SHP77 (cell line): ENCODE measurements at places on chromosomes 13 and 19.

- peak; percentile 9 for DNase-seq
These were observed 68.9 kb downstream of the SHISA2 start for GRCh38 chr13:25982907-25983306.

DNA sequence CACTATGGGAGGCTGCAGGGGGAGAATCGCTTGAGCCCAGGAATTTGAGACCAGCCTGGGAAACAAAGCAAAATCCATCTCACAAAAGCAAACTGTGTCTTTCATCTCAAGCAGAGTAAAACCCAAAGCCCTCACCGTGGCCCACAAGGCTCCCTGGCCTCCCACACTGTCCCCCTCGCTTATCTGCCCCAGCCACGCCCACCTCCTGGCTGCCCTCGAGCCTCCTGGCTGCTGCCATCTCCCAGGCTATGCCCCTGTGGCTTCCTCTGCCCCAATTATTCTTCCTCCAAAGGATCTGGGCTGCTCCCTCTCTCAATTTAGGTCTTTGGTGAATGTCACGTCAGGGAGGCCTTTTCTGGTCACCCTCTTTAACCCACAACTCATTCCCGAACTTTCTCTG lies 3.6 kb downstream of the RABAC1 start:
- DNase-seq: no peak

DNA sequence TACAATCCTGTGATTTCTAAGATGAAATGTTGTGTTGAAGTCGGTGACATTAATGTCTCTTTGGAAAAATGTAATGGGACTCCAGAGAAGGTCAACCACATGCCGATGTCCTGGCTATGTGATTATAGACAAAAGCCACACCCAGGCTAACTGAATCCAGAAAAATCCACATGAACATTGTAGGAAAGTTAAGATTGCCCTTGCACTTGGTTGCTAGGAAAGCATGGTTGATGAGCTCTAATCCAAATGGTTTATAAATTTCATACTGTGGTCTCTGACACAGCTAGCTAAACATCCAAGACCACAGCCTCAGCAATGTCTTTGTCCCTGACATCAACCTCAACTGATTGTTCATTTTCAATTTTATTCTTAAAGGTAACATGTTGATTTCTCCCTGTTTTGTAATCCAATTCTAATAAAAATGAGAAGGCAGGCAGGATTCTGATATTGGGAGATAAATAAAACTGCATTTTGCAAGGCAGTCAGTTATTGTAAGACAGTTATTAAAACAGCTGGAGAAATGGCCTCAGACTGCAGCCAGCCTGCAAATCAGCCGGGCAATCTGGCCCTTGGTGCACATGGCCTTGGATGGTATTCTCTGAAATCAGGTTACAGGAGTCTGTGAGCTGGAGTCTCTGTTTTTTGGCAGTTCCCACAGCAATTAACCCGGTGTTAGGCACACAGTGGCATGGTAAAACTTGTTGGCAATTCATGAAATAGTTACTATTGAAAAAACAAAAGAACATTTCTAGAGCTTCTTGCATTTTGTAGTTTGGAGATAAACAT lies 93.9 kb downstream of the STARD13 start:
- DNase-seq: no peak

- no peak for DNase-seq
These were observed 18.5 kb downstream of the PTPRS start for GRCh38 chr19:5321851-5322681.

DNA sequence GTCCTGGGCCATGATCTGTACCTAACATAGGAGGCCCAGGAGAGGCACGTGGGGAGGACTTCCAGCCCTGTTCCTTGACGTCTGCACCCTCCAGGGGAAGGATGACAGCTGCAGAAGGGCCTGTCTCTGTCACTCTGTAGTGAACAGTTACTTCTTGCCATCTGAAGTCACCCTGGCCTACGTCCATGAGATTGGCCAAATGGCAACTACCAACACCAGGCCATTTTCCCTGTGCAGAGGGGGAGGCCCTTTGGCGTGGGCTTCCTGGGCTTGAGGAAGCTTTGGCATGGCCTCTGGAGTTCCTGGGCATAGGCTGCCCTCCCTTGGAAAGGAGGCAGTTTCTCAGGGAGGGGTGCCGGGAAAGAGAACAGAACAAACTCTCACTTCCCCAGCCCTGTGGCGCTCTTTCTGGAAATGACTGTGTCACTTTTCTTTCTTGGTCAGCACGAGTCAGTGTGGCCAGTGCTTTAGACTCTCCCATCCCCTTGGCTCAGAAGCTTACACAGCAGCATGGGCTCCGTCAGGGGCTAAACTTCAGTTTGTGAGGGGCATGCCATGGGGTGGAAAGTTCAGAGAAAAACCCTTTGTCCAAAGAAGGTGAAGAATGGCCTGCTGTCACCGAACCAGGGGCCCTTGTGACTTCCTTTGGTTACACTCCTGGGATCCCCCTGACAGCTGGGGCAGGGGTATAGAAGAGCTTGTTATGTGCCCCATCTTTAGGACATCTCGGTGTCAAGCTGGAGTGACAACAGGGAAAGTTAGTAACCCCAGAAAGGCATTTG lies 5.3 kb downstream of the CARM1 start:
- no peak for DNase-seq

- DNase-seq: no peak
These were observed 132.1 kb downstream of the ATP8A2 start for GRCh38 chr13:25503856-25504255.

DNA sequence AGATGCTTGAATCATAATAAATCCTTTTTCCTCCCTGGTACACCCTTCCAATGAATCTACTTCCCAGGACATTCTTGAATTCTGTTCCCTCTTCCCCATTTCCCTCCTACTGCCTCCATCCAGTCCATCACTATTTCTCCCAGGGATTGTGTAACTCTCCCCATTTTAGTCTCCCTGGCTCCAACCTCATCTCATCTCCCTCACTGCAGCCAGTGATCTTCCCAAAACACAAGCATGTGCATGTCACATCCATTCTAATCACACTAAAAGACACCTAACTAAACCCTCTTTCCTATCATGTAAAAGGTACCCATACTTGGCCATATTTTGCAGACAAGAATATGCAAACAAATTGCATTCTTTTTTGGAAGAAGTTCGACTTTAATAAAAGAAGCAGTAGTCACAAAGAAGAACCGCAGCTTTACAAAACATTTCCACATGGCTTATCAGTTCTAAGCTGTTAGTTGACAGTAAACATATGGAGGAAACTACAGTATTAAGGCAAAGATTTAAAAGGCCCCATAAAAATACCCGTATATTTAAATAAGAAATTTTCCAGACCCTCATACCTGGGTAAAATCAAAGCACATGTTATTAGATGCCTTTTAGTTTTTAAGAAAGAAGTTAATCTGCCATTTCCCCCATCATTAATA lies 111.0 kb downstream of the KCTD12 start:
- DNase-seq: no peak

DNA sequence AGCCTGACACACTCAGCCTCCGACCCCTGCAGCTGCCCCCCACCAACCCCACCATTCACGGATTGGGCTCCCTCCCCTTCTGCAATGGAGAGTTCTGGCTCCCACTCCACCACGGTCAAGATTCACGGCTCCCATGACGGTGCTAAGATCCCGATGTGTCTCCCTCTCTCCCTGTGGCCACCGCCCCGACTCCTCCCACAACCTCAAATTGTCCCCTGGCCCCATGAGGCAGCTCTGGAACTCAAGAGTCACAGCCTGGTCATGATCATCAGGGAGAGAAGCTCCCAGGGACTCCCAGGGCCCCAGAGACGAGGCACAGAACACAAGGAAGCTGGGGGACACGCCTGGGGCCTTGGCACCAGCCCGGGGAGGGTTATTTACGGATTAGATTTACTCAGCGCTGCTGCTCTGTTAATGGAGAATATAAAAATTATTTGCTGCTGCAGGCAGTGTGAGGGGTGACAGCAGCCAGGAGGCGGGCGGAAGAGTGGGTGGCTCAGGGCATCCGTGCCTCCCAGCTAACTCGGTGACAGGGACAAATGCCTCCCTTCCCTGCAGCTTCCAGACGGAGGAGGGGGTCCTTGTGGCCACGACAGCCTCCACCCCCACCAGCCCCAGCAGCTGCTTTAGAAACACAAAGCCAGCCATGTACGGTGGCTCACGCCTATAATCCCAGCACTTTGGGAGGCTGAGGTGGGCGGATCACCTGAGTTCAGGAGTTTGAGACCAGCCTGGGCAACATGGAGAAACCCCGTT lies 184.2 kb downstream of the PTPRS start:
- DNase-seq: no peak

GRCh38 chr13:80121038-80121437 lies 219.9 kb downstream of the SPRY2 start:
- no peak for DNase-seq

- no peak for DNase-seq
These were observed 899.3 kb downstream of the UQCRFS1 start for GRCh38 chr19:28313633-28314032.

GRCh38 chr13:28583651-28584091 lies 75.3 kb upstream of the POMP start:
- DNase-seq: no peak

- no peak for DNase-seq
These were observed 393.0 kb downstream of the FOXO1 start for GRCh38 chr13:40273253-40274025.
